CD4-positive, alpha-beta T cell (primary cell): ENCODE measurements at places on chromosomes 4 and X.

DNA sequence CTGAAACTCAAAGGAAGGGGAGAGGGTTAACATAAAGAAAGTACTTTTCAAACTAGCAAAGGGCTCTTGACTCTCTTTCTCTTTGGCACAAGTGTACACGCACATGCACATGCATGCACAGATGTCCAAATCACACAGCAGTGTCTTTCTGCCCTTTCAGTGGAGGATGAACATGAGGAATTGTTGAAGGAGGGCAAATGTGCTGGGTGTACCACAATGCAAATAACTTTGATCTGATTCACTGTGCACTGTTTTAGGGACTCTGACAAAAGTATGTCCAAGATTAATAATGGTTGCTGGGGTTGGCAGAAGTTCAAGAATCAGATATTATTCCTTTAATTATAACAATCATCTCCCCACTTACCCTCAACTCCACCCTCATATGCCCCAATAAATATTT, 93.8 kb downstream of the GPC4 start:
- DNase-seq, result no peak

DNA sequence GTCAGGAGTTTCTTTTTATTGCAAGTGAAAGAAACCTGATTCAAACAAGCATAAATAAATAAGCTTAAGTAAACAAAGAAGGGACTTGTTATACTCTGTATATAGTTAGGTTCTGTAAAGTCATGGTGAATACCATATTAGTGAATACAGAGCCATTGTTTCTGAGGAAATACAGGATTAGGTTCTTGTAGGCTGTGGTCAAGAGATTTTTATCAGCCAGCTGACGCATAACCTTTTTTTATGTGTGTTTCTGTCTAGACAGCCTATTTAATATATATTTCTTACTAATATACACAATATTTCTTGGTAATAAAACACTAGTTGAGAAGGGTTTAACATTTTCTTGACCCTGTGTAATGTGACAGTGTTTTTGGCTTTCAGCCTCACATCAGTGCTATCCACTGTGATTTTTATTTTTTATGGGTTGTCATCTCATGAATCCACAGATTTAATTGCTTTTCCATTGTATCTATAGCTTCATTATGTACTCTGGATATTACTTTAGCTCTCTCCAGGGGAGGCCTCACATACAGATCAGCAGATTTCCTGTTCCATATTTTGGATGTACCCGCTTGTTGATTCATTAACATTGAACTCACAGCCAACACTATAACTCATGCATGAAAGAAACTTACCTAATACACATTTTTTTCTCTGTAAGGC, 8.0 kb downstream of the HERC3 start:
- DNase-seq, result no peak

DNA sequence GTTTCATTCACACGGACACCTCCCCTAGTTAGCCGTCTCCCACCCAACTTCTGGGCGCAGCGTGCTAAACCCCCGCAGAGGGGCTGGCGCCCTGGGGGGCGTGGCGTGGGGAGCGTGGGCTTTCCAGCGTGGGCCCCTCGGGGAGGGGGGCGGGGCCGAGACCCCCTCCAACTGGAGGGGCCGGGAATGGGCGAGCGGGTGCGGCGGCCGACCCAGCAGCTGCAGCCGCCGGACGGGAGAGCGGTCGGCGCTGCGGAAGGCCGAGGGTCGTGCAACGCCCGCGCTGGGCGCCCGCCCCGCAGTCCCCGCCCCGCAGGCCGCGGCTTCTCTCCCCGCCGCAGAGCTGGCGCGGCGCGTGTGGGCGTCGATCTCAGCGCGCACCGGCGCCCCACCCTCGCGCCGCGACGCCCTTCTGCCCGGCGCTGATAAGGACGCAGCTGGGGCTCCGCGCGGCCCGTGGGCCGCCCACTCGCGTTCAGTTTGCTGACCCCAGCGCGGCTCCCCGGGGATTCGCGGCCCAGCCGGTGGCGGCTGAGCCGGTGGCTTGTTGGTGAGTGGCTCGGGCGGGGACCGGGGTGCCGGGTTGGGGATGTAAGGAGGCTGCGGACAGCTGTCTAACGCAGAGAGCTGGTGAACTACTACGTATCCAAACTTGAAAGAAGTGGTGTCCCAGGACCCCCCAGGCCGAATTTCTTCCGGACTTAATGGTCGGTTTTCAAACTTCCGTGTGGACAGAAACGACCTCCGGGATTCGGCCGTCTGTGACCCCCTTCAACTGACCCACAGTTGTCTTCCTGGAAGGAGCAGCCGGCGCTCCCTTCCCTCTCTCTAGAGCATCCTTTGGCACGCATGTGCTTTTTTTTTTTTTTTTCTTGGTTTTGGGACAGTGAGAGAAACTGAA, 1.5 kb downstream of the FHDC1 start:
- no peak for DNase-seq

GRCh38 chr4:123158576-123158975, 236.2 kb upstream of the NUDT6 start:
- no peak for DNase-seq

DNA sequence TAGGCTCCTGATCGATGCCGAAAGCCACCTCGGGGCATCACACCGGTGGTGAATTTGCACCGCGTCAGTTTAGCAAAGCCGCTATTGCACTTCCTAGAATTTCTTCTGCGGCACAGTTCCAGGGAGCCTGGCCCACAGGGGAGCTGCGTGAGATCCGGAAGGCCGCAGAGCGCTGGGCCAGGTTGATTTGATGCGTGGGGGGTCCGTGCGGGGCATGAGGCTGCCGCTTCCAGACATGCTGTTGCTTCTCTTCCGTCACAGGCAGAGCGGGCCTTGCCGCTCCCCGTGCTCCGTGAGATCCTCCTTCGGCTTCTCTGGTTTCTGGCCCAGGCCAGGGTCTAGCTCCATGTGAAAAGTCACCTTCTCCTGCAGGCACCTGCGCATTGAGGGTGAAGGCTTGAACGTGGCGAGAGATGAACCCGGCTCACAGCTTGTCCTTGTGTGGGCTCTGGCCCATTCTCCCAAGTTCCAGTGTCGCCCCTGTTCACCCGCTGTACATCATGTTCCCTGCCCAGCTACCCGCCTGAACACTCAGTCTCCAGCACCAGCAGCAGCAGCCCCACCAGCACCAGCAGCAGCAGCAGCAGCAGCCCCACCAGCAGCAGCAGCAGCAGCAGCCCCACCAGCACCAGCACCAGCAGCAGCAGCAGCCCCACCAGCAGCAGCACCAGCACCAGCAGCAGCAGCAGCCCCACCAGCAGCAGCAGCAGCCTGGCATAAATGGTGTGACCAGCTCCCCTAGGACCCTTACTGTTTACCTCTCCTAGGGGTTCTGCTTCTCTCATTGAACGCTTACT, 131.2 kb downstream of the TRIML1 start:
- DNase-seq, result no peak

DNA sequence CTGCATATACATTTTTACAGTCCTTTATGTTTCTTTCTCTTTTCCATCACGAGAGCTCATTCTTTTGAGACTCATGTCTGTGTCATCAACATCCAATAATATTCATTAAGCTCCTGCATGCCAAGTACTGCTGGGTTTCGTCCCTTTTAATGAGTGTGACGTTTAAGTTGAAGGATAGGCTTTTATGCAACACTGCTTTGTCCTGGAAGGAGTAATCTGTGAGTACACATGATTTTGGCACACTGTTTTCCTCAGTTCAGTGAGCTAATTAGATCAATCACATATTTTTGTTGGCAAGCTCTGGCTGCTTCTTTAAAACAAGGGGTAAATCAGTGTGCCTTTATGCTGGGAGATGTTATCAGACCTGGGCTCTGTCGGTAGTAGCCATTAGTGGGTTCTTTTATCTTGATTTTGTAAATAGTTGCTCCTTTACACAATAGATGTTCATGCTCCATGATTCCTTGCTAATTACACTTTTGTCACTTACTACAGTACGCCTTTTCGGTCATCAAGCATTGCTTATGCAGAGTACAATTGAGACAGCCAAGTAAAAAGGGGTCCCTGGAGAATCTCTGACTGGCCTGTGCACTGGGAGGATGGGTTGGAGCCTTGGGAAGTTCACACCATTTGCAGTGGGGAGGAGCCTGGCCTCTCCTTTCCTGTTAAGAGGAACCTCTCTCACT, 132.6 kb downstream of the FHIP1A start:
- no peak for DNase-seq

DNA sequence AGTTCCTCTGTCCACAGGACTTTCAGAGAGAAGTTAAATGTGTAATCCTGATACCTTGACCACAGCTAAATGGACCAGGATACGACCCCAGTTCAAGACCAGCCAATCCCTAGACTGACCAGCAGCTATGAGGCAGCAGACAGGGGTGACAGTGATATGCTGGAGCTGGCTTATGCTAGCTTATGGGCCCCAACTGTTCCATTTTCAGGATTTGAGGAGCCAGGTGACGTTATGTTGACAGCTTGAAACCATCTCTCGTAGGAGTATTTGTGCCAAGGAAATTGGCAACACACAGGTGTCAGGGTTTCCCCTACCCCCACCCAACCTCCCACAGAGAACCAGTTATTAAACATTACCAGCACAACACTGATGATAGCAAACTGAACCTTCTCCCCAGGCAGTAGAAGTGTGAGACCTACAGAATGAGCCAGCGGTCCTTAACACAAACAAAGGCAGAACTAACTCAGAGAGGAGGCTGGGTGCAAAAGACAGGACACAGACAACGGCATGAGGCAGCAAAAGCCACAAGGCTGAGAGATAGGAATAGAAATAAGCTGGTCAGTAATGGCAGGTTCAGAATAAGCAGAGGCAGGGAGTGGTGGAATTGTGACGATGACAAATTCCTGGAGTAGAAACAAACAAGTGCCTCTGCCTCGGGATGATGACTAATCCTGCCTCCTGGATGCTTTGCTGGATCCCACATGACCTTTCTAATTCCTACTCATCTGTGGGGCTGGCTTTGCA, 85.6 kb upstream of the CPEB2 start:
- DNase-seq, result no peak

- no peak for DNase-seq
These were observed 91.6 kb downstream of the FUNDC1 start for GRCh38 chrX:44451056-44451455.

DNA sequence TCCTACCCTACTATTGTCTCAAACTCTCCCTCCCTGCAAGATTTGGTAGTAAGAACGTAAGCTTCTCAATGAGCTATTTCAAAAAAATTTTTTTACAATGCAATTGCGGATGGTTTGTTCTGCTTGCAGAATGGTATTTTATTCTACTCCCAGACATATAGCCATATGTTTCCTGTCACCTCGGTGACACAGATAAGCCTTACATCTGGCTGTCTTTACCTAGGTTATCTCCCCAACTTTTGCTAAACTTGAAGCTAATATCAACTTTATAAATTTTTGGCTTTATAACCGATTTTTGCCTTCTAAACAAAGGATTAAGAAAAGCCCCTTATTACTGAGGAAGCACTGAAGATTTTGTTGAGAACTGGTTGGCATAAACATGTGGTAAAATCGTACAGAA, 331.5 kb downstream of the TENM3 start:
- no peak for DNase-seq

- DNase-seq, result no peak
These were observed 598.1 kb upstream of the ACTRT1 start for GRCh38 chrX:128650326-128650725.

GRCh38 chr4:107693132-107693531, 26.9 kb downstream of the PAPSS1 start:
- no peak for DNase-seq

- no peak for DNase-seq
These were observed 646 bp upstream of the SLC7A11 start for GRCh38 chr4:138242834-138243156.

- DNase-seq, result peak; percentile 11
These were observed 69.5 kb downstream of the PDE5A start for GRCh38 chr4:119559044-119559647.

DNA sequence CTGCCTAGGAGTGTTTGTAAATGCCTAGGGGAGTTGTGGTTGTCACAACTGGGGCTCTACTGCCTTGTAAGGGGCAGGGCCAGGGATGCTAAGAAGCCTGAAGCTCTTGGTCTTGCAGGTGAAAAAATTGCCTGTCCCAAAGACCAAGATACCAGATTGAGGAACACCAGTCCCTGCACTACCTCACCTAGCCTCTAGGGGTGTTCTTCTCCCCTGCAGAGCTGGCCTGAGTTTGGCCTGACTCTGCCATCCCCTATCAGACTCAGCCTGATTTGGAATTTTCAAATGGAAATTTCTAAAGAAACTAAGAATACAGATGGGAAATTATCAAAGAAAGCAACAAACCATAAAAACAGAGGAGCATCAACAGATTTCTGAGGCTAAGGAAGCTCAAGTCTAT, 90.4 kb downstream of the ZC4H2 start:
- no peak for DNase-seq

GRCh38 chr4:54063737-54064316, 578 bp downstream of the CHIC2 start:
- peak; percentile 25 for DNase-seq

GRCh38 chrX:42420426-42420825, 357.5 kb downstream of the PPP1R2C start:
- DNase-seq, result no peak

GRCh38 chrX:155957843-155958242, 39.7 kb upstream of the IL9R start:
- no peak for DNase-seq

DNA sequence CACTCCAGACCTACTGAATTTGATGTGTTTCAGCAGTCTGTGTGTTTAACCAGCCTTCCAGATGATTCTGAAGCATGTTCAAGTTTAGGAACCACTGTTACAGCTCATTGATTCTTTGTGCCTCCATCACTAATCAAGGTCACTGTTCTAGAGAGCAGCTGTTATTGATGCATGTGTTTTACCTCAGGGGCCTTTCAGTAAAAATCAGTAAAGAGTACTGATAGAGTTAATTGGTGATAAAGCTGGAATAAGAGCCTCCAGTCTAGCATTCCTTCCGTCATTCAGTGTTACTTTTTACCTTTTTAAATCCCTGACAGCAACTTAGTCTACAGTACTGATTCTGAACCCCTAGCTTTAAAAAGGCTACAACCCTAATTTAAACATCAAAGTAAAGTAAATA, 12.9 kb downstream of the CPEB2 start:
- DNase-seq, result no peak

DNA sequence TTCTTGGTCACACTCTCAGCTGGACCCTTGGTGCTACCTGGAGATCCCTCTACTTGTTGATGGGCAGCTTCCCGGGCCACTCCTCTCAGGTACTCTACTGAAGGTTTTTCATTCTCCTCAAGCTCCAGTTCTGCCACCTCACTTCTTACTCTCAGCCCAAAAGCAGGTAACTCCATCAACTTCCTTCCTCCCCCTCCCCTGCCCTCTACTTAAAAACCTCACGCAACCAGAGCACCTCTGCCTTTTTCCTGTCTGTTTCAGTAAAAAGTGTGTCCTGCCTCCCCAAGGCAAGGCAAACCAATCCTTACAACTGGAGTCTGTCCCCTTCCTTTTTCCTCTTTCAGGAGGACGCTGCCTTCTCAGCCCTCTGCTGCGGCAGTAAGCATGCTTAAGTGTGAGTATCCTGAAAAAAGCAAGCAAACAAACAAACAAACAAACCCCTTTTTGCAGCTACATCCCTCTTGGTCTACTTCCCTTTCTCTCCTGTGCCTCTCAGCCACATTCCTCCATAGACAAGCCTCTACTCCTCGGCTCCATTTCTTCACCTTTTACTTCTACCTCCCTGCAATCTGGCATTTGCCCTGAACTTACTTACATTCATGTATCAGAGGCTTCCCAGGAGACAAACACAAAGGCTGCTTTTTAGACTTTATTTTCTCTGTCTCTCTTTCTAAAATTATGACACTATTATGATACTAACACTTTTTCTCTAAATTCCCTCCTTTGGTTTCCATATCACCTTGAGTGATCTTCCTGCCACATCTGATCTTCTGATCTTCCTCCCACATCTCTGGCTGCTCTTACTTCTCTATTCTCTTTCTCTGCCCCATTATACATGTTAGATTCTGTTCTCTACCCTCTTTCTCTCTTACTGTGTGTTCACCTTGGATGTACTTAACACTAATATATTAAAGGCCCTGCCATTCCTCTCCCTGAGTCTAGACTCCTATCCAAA, 5.4 kb downstream of the ALPK1 start:
- peak; percentile 64 for DNase-seq
